ENCODE measurements at places on chromosomes 16 and 17. TPM values are rescaled to one million over a fixed set of nuclear protein-coding genes. Genes with fewer than 3 reads are reported as not detected.

GRCh38 chr16:22356930-22357634 is 17.3 kb downstream of the CDR2 start:
- no peak for DNase-seq

DNA sequence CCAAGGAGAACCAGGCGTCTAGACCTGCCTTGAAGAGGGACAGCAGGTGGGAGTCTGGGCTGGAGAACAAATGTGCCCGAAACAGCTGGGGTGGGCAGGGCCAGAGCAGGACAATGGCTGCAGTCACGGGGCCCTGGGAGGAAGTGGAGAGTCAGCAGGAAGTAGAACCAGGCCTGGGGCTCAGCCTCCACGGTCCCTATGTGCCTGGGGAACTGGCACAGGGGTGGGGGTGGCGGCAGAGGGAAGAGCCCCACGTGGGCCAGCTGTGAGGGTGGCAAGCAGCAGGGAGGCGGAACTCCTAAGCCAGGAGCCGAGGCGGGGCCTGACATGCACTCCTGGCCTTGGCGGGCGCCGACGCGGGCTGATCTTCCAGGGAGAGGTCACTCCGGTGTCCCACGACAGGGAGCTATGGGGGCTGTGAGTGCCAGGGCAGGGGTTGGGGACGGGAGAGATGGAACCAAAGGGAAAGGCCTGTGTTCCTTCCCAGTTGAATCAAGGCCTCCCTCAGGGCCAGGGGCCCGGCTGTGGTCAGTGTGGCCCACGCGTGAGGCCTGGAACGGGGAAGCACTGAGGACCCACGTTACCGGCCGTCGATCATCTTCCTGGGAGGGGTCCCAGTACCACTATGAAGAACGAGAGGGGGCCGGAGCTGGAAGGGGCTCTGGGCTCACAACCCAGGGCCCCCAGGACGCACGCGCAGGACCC is 42.7 kb downstream of the TIMM22 start:
- no peak for DNase-seq

DNA sequence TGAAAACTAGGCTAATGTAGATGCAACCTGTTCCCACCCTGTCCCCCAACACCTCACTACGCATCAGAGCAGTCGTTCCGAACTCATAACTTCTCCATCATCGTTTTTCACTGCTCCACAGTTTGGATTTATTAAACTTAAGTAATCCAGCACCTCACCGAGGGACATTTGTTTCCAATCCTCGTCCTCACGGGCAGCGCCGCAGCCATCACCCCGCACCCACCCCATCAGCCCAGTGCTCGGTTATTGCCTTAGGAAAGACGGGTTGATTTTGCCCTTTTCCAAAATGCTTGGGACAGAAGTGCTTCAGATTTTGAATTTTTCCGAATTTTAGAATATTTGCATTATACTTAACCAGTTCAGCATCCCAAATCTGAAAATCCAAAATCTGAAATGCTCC is 71.0 kb upstream of the DOC2B start:
- DNase-seq = no peak

- no peak for DNase-seq
Observed at GRCh38 chr16:48194828-48195556, 39.2 kb upstream of the ABCC12 start.

- DNase-seq = no peak
Observed at GRCh38 chr16:84930298-84931106, 80.8 kb downstream of the ZDHHC7 start.

DNA sequence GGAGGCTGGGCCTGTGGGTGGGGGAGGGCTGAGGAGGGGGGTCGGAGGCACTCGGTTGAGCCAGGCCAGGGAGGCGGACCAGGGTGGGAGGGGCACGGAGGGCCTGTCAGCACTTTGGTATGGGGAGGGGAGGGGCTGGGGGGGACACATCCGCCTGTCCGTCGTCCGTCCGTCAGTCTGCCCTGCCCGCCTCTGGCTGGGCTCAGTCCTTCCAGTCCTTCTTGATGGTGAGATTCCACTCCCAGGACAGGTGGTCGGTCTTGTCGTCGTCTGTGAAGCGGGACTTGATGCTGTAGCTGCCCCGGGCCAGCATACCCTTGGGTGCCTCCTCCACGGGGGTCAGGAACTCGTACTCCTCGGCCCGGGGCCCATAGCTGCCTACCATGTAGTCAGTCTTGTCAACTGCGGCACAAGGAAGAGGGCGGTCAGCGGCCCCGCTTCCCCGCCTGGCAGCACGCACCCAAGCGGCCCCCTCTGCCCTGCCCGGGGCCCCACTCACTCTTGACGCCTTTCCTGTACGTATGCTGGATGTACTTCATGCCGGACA is 2.4 kb downstream of the ARHGDIA start:
- no peak for DNase-seq

TNS4 gene
- polyA plus RNA-seq = 0.12 TPM

KRT28 gene
- not detected for polyA plus RNA-seq

SLC52A1 gene
- polyA plus RNA-seq = 0.23 TPM

CRYBA1 gene
- not detected for polyA plus RNA-seq
